MCF 10A (cell line): ENCODE measurements at places on chromosomes 4 and X. TPM values are rescaled to one million over a fixed set of nuclear protein-coding genes. Genes with fewer than 3 reads are reported as not detected.

Gene UGT2B15
- not detected in 2 replicates for total RNA-seq

Gene RASL11B
- total RNA-seq: 1.7 and 2.6 TPM in 2 replicates

Gene DNAAF6
- total RNA-seq: not detected in 2 replicates

Gene GPR50
- not detected in 2 replicates for total RNA-seq

Gene MTTP
- 0.27 and 0.51 TPM in 2 replicates for total RNA-seq

Gene PRSS12
- total RNA-seq: 8.9 and 10.7 TPM in 2 replicates

Gene SH3D19
- 42.8 and 51.3 TPM in 2 replicates for total RNA-seq

Gene PCDH11X
- 0.05 TPM in 1 of 2 replicates, not detected in the other for total RNA-seq

Gene SLC38A5
- total RNA-seq: 1.4 and 2.6 TPM in 2 replicates

Gene SHISA3
- not detected in 2 replicates for total RNA-seq

Gene FGFR3
- total RNA-seq: 2.5 and 6.5 TPM in 2 replicates

Gene TKTL2
- not detected in 2 replicates for total RNA-seq

Gene MAP7D2
- 0.19 TPM in 1 of 2 replicates, not detected in the other for total RNA-seq

Gene AKAP4
- not detected in 2 replicates for total RNA-seq

Gene TMEM156
- total RNA-seq: 5.3 and 7.0 TPM in 2 replicates

Gene ANXA3
- 260 and 272 TPM in 2 replicates for total RNA-seq

Gene MAGEB1
- total RNA-seq: not detected in 2 replicates

Gene TMEM47
- total RNA-seq: 1.6 TPM in 2 replicates

Gene LRCH2
- total RNA-seq: 0.44 and 0.68 TPM in 2 replicates

Gene SPINK2
- not detected in 2 replicates for total RNA-seq

Gene ZDHHC15
- total RNA-seq: not detected in 2 replicates

Gene UBE2A
- total RNA-seq: 52.2 and 66.9 TPM in 2 replicates

Gene TASL
- total RNA-seq: not detected in 2 replicates

Gene TMEM150C
- total RNA-seq: 0.10 TPM in 1 of 2 replicates, not detected in the other

Gene MAGEB2
- total RNA-seq: not detected in 2 replicates

Gene KCNE5
- total RNA-seq: 0.64 and 1.4 TPM in 2 replicates

Gene CSAG3
- total RNA-seq: not detected in 2 replicates

Gene PSAPL1
- total RNA-seq: not detected in 2 replicates

Gene TENM3
- total RNA-seq: 34.1 and 44.4 TPM in 2 replicates
